ENCODE measurements at places on chromosomes 11 and 22.

- DNase-seq = peak; percentile 46
These were observed 9.5 kb downstream of the IGLL5 start for GRCh38 chr22:22897091-22897490.

DNA sequence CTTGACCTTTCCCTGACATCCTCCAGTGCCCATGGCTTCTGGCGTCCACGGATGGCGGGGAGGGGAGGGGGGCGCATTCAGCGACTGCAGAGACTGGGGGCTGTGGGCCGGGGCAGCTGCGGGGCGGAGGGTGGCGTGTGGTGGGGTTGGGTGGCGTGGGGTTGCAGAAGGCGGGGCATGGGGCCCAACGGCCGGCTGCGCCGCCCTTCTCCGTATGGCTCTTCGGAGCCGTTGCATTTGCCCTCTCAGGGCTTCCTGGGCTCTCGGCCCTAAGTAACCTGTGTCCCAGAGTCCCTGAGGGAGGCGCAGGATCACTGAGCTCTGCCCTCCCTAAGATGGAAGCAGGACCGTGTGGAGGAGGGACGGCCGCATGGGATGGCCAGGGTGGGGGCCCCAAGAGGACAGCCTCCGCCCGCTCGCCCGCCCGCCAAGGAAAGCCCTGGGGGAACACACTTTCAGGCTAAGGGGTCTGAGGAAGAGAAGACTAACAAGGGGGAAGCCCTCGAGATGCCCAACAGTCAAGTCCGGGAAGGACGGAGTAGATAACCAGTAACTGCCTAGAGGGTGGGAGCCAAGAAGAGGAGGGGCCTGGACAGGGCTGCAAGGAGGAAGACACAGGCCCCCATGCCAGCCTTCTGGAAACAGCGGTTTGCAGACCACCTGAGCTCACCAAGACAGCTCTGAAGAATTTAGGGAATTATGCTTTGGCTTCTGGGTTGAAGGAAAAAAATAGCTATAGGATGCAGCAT is 9.2 kb upstream of the AIFM3 start:
- no peak for DNase-seq

- no peak for DNase-seq
These were observed 71.4 kb downstream of the FANCF start for GRCh38 chr11:22554221-22554620.

GRCh38 chr22:41204066-41204465 is 1.0 kb upstream of the L3MBTL2 start:
- DNase-seq = no peak

GRCh38 chr11:64998690-64999431 is 2.1 kb upstream of the BATF2 start:
- no peak for DNase-seq

DNA sequence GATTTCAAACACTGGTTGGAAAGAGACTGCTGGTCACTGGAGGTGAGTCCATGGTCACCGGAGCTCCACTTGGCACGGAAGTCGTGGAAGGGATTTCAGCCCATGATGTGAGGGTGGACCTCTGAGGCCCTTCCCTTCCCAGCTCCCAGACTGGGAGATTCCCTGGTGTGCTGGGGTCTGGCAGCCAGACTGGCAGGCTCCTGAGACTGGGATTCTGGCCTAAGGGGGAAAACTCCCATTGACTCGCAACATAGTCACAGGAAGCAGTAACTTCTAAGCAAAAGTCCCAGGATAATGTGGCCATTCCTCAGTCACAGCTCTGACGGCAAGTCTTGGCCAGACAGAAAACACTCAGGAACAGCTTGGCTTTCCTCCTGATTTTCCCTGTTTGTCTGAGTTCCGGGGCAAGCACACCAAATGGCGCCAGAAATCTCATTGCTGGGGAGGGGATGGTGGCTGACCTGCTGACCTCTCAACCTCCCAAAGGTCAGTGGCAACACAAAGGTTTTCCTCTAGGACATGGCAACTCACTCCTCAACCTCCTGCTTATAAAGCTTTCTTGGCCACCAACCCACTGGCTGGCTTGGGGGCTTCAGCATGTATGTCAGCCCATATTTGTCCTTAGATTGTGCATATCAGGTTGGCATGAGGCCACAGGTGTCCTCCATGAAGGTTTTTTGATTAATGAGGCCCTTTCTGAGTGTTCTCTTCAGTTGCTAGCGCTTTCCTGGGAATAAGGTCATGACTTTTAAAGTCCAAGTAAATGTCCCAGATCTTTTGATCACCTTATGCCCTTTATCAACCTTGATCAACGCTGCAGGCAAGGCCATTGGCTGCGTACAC is 99.5 kb downstream of the CCDC81 start:
- peak; percentile 87 for DNase-seq

DNA sequence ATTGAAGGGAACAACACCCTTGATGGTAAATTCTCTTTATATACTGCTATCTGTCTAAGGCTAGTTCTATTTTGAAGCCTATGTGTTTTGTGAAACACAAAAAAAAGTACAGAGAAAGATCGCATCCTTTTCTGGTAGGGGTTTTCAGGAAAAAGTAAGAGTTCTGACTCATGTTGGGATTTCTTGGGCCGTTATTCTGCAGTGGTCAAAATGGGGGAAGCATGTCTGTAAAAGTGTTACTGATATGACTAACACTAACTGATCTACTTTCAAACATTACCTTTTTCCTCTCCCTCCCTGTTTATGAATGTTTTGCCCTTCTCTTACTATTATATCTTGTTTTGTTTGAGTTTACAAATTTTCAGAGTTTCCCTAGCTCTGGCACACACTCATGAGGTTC is 53.9 kb downstream of the CTNND1 start:
- DNase-seq = no peak

GRCh38 chr11:62124186-62125113 is 639 bp downstream of the INCENP start:
- DNase-seq = peak; percentile 75

DNA sequence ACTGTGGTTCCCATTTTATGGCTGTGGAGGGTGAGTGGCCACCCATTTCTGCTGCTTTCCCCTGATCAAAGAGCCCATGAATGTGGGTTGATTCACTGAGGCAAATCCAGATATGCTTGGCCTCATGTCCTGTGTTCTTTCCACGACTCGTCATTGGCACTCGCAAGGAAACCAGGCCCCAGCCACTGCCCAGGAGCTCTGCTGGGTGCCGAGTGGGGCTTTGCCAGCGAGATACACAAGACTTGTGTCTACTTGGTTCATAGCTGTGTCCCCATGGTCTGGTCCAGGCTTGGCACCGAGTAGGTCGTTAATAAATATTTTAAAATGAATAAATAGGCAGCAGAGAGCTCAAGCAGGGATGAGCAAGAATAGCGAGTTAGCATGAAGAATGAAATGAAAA is 1291.5 kb downstream of the TBC1D22A start:
- DNase-seq = no peak

DNA sequence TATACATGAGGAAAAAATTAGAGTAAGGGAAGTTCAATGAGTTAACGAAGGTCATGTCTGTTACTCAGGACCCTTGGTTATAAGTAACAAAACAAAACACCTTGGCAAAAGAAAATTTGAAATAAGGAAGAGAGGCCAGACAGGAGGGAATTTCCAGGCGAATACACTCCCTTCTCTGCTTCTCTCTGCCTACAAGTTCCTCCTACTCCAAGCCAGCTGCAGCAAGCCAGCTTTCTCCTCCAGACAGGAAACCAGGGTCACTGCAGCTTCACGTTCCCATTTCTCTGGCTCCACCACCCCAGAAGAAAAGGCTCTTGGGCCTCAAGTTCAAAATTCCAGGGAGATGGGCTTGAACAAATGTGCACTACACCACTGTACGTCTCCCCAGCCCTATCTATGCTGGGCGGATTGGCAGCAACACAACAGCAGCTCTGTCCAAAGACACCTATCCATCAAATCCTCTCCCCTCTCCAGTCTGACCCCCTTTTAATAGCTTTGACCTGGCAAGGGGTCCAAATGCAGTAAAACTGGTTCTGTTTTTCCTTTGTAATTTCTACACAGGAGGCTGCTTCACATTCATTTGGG is 27.7 kb downstream of the SMCO4 start:
- no peak for DNase-seq

DNA sequence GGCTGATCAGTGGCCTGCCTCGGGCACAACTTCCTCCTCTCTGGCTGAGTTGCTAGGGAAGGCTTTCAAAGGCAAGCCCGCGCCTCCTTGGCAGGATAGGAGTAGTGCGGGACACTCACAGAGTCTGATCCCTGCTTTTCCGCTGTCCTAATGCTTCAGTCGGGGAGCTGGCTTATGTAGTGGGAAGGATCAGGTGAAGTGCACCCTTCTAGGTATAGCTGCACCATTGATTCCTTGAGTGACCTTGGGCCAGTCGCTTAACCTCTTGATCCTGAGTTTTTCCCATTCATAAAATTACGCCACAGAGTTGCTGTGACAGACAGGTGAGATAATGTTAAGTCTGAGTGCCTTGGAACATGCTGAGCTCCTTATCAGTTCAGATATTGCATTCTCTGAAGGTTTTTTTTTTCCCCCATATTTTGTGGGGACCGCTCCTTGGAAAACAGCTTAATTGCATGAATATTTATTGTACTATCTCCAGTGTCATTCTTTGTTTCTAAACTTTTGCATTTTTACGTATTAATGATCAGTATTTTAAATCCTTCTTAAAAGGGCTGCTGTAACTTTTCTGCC is 961 bp downstream of the IPO7 start:
- DNase-seq = no peak

DNA sequence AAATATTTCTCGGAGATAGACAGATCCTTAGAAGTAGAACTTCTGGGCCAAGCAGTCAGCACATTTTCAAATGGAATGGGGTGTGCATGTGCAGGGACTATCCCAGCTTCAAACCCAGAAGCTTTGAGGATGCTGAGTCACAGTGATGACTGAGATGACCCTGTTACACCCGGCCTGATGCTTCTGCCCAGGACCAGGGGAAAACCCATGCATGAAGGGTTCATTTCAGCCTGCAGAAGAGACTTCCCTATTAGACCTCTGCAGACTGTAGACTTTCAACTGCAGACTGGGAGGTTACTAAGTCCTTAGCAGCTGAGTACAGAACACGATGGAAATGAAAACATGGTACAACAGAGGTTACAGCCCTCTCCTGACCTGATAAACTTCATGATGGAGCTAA is 3.6 kb upstream of the OR2AT4 start:
- DNase-seq = no peak

GRCh38 chr11:107716884-107717532 is 5.2 kb upstream of the SLN start:
- no peak for DNase-seq

GRCh38 chr11:82639251-82639650 is 94.4 kb downstream of the FAM181B start:
- DNase-seq = no peak

- DNase-seq = no peak
These were observed 15.1 kb downstream of the IFITM10 start for GRCh38 chr11:1735271-1735670.

- no peak for DNase-seq
These were observed 3.4 kb upstream of the CTNND1 start for GRCh38 chr11:57758174-57758573.

DNA sequence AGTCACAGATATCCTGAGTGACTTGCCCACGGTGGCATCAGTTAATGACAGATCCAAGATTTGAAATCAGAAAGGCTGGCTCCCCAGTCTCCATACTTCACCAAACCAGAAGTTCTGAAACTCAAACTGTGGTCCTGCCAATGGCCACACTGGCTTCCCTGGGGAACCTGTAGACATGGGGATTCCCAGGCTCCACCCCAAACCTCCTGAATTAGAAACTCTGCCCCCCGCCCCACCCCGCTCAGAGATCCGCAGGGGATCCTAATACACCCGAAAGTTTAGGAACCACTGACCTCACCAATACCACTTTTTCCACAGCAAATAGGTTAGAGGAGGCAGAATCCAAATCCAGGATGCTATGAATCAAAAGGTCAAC is 15.3 kb downstream of the RTN4RL2 start:
- DNase-seq = no peak

DNA sequence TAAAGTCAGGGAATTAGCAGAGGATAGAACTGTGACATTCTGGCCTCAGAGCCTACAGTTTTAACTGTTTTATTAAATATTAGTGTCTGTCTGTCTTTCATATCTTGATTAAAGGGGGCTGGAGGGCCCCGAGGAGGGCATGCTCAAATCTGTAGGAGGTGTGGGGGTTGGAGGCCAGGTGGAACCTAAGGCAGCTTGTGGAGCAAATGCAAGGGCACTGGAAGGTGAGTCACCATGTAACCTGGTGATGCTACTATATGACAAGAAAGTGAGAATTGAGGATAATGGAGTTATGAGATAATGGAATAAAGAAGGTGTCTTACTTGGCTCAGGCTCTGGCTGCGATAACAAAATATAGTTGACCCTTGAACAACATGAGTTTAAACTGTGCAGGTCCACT is 27.3 kb upstream of the TMEM86A start:
- no peak for DNase-seq

DNA sequence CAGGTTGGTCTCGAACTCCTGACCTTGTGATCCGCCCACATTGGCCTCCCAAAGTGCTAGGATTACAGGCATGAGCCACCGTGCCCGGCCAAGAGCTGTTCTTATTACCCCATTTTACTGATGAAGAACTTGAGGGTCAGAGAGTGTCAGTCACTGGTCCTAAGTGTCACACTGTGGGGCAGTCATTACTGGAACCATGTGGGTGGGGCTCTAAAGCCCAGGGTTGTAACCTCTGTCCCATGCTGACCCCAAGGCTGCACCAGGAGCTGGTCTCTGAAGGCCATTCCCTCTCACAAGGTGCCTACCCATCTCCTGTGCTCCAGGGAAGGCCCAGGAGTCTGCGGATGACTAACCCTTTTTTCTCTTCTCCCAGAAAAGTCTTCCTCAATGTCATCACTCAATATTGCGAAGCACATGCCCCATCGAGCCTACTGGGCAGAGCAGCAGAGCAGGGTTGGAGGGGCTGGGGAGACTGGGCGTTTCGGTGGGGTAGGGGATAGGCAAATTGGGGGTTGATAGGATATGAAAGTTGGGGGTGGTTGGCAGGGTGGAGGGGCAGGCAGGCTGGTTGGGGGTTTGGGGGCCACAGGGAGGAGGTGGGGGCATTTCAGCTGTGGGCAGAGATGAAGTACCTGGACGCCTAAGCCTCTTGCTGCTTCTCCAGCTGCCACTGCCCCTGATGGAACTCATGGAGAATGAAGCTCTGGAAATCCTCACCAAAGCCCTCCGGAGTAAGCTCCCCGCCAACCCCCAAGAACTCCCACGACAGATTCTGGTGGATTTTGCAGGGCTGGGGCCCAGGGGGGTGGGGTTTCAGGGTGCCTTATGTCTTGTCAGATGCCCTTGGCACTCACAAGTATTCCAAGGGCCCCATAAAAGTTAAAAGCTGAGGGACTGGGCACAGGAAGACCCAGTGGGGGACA is 2.0 kb upstream of the ESRRA start:
- DNase-seq = no peak

DNA sequence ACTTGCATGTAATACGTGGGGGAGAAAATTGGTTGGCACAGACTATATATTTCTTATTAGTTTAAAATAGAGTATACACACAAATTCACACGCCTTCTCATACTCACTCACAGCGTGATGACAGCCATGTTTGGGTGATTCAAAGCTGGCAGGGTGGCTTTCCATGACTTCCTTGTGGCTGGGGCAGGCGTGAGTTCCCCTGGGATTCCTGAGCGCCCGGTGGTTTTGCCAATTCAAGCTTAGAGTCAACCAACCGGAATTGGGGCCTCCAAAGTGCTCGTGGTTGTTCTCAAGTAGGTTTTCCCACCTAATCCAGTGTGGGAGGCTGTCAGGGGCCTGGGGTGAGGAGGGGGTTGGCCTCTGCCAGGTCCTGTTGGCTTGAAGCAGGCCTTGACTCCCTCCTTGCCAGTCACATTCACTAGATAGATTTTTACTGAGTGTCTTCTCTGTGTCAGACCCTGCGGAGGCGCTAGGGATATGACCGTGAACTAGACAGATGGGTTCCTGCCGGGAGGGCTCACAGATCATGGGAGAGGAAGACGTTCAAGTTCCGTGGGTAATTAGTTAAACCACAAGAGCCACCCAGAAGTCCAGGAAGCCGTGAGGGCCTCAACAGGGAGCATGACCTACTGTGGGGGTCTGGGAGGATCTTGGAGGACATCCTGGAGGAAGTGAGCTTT is 11.5 kb downstream of the PKNOX2 start:
- no peak for DNase-seq
